ENCODE measurements at places on chromosomes 11 and 22.

- DNase-seq, result no peak
These were observed 8.1 kb downstream of the APOL6 start for GRCh38 chr22:35656284-35656752.

GRCh38 chr11:126426820-126427749, 71.6 kb downstream of the ST3GAL4 start:
- no peak for DNase-seq

DNA sequence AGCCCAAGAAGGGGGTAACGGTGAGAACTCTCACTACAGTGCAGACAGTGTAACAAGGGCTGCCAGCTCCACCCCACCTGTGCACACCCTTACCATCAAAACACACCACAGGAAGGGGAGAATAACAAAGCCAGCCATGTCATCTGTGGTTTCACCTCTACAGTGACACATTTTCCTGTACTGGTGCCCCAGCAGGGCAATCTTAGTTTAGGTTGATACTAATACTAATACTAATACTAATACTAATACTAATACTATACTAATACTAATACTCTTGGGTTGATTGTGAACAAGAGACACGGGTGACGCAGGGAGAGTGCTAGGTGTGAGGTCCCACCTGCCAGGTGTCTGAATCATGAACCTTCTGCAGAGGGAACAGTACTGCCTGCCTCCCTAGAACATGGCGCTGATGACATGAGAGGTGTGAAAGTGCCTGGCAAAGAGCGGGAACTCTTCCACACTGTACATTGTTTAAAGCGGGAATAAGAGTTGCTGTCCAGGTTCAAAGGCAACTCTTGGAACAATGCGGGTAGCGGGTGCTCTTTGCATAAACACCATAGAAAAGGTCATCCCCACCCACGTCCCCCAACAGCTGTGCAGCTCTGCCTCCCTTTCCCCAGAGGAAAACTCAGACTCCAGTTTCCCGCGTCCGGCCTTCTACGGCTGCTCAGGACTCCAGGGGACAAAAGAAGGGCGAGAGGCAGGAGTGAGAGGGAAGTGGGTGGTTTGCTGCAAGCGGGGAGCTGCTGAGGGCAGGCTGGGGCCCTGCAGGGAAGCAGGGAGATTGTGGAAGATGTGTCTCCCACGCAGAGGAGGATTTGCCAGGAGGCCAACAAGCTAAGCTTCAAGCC, 25.0 kb upstream of the TMPRSS4 start:
- no peak for DNase-seq

GRCh38 chr11:122165607-122166371, 49.8 kb upstream of the BLID start:
- DNase-seq, result no peak

- DNase-seq, result peak; percentile 18
These were observed 912.8 kb downstream of the DLG2 start for GRCh38 chr11:84714316-84714780.

DNA sequence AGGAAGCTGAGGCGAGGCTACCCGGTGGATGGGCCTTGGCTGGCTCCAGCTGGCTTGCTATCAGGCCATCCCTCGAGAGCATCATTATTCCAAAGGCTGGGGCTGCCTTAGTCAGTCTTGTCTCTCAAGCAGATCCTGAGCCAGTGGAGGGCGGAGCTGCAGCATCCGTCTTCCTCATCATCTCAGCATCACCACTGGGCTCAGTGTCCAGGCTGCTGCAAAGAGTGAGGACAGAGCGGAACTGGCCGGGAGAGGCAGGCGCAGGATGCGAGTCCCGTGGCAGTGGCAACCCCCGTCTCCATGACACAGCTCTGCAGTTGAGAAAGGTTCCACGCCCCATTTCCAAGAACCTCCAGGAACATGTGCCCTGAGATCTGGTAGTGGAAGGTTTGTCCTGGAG, 4.4 kb downstream of the TP53I11 start:
- DNase-seq, result peak; percentile 30

DNA sequence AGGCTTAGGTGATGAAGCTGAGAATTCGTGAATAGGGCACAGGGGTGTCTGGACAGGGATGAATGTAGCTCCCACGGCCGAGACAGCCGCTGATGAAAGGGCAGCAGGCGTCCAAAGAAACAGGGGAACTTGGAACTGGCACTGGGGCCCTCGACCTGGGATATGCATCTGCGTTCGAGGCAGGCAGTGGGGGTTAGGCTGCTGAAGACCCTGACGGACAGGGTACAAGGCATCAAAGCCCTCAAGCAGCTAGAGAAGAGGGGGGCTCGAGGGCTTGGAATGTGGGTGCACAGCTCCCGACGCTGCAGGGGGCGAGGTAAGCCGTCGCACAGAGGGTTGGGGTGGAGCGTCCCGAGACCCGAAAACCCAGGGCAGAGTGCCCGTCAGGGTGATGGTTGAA, 6.9 kb upstream of the SYT8 start:
- no peak for DNase-seq

GRCh38 chr11:112440518-112440917, 179.9 kb upstream of the PLET1 start:
- peak; percentile 1 for DNase-seq

GRCh38 chr11:59141673-59142460, 789 bp upstream of the FAM111A start:
- peak; percentile 71 for DNase-seq

DNA sequence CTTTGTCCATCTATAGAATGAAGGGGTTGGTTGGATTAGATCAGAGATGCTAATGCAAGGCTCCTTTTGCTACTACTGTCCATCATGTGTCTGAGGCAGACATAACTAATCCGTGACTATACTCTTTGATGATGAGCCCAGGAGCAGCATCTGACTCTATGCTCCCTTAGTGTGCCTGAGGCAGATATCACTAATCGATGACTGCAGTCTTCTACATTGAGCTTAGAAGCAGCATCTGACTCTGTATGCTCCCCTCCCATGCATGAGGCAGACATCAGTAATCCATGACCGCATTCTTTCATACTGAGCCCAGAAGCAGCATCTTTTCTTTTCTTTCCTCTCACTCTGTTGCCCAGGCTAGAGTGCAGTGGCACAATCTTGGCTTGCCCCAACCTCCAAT, 4.2 kb downstream of the TCN2 start:
- DNase-seq, result no peak

DNA sequence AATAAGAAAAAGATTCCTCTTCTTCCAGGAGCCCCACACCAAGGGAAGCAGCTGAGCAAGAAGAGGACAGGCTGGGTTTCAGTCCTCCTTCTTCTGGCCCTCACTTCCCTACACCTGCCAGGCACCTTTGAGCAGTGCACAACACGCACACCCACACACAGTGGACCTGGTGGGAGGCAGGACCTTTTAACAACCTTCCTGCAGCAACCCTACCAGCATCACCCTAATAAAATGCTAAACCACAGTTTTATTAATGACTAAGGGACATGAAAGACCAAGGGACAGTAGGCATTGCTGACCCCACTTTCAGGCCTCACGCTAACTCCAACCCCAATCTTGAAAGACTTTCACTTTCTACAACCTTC, 12.2 kb downstream of the ARAP1 start:
- no peak for DNase-seq

DNA sequence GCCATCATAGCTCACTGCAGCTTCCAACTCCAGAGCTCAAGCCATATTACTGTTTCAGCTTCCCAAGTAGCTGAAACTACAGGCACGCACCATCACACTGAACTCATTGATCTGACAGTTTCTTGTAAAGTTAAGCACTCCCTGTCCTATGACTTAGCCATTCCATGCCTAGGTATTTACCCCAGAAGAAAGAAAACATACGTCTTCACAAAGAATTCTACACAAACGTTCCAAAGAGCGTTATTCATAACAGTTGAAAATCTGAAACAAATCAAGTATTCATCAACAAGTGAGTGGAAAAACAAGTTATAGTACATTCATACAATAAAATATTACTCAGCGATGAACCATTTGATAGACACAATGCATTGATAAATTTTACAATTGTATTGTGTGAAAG, 7.8 kb upstream of the NLRP10 start:
- peak; percentile 64 for DNase-seq

DNA sequence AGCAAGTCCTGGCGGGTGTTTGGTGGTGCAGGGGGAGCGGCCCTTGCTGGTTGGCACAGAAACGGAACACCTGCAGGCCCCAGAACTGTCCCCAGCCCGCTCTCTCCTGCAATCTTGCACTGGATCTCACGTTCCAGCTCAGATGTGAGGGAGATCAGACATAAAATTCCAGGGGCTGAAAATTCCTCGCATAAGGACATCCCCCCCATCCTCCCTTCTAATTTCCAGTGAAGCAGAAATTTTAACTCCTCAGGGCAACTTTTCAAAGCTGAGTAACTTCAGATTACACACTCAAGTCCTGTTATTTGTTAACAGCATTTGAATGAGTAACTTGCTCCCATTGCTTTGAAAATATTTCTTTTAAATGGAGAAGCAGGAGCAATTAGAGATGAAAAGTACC, 40.3 kb upstream of the RASSF10 start:
- no peak for DNase-seq

GRCh38 chr22:43014316-43014868, 557 bp downstream of the PACSIN2 start:
- DNase-seq, result no peak

DNA sequence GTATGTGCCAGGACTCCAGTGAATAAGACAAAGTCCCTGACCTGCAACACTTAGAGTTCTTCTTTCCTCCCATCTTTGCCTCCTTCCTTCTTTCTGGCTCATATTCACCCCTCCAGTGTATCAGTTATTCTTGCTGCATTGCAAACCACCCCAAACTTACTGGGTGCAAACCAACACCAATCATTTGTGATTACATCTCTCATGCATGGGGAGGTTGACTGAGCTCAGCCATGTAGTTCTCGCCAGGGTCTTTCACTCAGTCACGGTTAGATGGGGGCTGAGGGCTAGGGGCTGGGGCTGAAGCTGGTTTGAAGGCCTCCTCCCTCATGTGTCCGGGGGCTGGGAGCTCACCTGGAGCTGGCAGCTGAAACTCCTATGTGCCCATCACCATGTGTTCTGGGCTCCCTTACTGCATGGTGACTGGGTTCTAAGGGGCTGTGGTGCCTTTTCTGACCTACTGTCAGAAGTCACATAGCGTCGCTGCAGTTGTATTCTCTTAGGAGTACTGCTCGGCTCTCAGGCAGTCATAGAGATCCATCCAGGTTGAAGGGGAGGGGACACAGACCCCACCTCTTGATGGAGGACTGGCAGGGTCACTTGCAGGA, 35.0 kb upstream of the CACNG2 start:
- DNase-seq, result no peak

Data from AG10803 (cell line).